ENCODE measurements at places on chromosomes 11 and 22.

- H3K27ac ChIP-seq, result no peak overlapping the region
- no peaks in the 10 kb centered on the region for H3K4me1 ChIP-seq
- peak; percentile 41 for DNase-seq
Observed at GRCh38 chr22:25081409-25081824, 118.2 kb upstream of the CRYBB3 start.

DNA sequence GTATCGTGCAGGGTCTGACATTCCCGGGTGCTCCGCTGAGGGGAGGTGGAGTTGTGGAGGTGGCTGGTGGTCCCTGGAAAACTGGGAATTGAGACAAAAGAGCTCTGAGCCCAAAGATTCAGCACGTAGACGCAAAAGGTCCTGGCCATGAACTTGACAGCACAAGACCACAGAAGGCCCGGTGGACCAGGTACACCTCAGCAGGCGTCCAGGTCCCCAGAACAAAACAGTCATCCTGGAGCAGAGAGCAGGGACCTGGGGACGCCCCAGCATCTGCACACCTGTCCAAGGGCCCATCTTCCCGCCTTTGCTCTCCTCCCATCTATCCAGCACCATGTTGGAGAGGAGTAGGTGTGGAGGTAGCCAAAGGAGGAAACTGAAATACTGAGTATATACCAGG is 13.8 kb upstream of the MB start:
- H3K27ac ChIP-seq, result no peak overlapping the region
- peaks cover 23% of the 10 kb centered on the region for H3K4me1 ChIP-seq
- no peak overlapping the region for H3K4me3 ChIP-seq
- no peak for DNase-seq
- no peaks in the 10 kb centered on the region for H3K27me3 ChIP-seq

- no peak for DNase-seq
- H3K4me1 ChIP-seq, result peaks cover 61% of the 10 kb centered on the region
- no peaks in the 10 kb centered on the region for H3K27me3 ChIP-seq
- H3K27ac ChIP-seq, result peak overlapping the region; percentile 99
- peak overlapping the region; percentile 98 for H3K4me3 ChIP-seq
- H3K36me3 ChIP-seq, result peaks cover 28% of the 10 kb centered on the region
Observed at GRCh38 chr11:61968758-61969390, 1.4 kb upstream of the FTH1 start.

DNA sequence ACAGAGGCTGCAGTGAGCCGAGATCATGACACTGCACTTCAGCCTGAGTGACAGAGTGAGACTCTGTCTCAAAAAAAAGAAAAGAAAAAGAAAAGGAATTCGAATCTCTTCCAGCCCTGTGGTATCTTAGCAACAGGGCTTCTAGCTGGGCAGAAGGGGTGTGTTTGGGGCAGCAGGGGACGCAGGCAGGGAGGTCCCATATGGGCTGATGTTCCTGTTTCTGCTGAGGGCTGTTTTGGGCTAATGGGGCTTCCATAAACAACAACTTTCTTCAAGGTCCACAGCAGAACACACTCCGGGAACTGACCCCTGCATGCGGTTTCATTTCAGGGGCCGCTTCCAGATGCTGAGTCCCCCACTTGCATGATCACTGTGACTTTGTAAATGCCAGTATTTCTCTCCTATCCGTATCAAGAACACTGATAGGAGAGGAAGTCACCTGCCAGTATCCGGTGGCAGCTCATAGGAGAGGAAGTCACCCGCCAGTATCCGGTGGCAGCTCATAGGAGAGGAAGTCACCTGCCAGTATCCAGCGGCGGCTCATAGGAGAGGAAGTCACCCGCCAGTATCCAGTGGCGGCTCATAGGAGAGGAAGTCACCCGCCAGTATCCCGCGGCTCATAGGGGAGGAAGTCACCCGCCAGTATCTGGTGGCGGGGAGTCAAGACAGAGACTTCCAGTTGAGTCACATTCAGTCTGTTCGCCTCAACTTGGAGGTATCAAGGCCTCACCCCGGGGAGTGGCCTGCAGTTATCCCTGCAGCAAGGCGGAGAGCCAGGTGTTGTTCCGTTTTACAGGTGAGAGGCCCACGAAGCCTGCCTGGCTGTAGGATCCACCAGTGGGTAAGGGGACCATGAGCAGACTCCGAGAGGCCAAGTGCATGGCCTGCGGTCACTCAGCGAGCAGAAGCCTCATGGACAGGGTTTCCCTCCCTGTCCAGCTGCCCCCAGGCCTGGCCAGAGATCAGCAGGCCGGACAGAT is 8.3 kb upstream of the FGF19 start:
- H3K4me3 ChIP-seq, result no peak overlapping the region
- DNase-seq, result no peak
- no peaks in the 10 kb centered on the region for H3K4me1 ChIP-seq
- no peak overlapping the region for H3K27ac ChIP-seq
- peaks cover 28% of the 10 kb centered on the region for H3K27me3 ChIP-seq

DNA sequence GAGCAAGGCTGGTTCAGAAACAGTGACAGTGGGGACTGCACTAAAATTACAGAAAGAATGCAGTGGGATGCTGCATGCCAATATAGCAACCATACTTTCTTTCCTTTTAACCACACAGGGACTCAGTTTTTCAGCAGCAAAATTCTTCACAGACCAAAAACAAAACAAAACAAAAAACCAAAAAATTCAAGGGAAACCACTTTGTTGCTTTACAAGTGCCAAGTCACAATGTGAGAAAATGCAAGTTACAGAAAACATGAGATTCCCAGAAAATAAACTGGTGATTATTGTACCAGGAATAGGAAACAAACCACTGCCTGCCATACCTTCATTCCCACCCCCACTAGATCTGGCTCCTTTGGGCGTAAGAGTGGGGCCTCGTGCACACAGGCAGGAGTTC is 52.6 kb downstream of the TENM4 start:
- H3K27ac ChIP-seq, result no peak overlapping the region
- no peak for DNase-seq
- no peaks in the 10 kb centered on the region for H3K4me1 ChIP-seq
- H3K27me3 ChIP-seq, result peaks cover 5% of the 10 kb centered on the region
- no peak overlapping the region for H3K4me3 ChIP-seq
- no peaks in the 10 kb centered on the region for H3K36me3 ChIP-seq

- H3K27ac ChIP-seq, result no peak overlapping the region
- H3K4me1 ChIP-seq, result 0 out of 2 replicates have a peak, but pooled peaks cover 5% of the 10 kb centered on the region
- H3K4me3 ChIP-seq, result no peak overlapping the region
- H3K36me3 ChIP-seq, result no peaks in the 10 kb centered on the region
- DNase-seq, result peak; percentile 36
Observed at GRCh38 chr11:102580185-102580951, 44.8 kb downstream of the MMP20 start.

DNA sequence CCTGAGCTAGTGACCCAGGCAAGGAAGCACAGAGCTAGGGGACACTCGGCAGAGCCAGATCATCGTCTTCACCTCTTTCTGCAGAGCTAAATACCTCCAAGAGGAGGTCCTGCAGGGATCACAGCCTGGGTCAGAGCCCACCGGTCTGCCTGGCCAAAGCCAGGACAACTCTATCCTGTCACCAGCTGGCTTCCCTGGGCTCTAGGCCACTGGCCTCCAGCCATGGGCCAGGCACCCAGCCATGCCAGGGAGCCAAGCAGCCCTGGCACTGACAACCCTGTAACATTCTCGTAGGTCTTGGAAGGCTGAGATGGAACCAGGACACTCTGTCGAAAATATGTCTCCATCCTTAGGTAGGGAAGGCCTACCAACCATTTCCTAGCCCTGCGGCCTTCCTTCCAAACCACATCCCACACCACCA is 270.1 kb downstream of the BUD13 start:
- H3K27ac ChIP-seq, result no peak overlapping the region
- DNase-seq, result no peak
- peaks cover 32% of the 10 kb centered on the region for H3K27me3 ChIP-seq
- H3K4me3 ChIP-seq, result no peak overlapping the region

DNA sequence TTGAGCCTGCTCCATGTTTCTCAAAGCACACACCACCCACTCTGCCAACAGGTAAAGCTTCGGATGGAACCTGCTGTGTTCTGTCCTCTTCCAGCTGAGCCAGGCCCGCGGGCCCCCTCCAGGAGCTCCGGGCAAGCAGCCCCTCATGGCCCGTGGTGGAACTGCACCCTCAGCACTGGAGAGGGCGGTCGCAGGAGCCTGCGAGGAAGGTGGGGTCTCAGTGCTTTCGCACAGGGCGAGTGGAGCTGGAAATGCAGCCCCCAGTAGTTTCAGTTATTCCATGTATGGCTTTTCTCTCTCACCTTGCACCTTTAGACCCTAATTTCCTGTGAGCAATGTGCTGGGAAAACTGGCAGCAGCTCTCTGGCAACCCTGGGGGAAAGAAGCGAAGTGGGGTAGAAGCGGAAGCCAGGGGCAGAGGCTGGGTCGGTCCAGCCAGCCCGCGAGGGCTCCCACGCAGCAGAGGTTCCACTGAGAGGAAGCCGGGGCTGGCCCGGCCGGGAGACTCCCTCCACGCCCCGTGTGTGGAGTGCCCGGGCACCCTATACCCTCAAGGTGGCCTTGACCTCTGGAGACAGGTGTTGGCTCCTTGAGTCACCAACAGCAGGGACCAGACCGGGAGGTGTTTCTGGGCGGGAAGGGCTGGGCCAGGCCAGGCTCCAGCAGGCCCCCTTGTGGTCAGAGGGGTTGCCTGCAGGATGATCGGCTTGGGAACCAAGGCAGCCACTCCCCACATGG is 119.9 kb upstream of the TMEM45B start:
- H3K4me1 ChIP-seq, result no peaks in the 10 kb centered on the region
- H3K27ac ChIP-seq, result no peak overlapping the region
- DNase-seq, result peak; percentile 53
- H3K27me3 ChIP-seq, result peaks cover 21% of the 10 kb centered on the region
- H3K36me3 ChIP-seq, result no peaks in the 10 kb centered on the region

DNA sequence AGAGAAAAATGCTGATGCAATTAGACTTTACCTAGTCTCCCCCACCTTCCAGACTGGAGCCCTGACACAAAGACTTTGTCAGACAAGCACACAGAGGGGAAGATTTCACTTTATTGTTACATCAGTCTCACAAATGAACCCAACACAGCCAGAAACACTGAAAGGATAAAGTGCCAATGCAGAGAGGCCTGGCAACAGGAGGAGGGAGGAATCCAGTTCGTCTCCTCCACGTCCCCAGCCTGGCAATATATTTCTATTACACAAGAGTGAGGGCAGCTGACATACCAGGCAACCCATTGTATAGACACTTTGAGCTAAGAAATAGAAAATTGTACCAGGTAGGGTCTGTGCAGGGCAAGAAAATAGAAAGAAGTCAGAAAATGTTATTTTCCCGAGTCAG is 16.2 kb upstream of the TMEM9B start:
- no peaks in the 10 kb centered on the region for H3K36me3 ChIP-seq
- no peaks in the 10 kb centered on the region for H3K27me3 ChIP-seq
- H3K27ac ChIP-seq, result no peak overlapping the region
- DNase-seq, result no peak

DNA sequence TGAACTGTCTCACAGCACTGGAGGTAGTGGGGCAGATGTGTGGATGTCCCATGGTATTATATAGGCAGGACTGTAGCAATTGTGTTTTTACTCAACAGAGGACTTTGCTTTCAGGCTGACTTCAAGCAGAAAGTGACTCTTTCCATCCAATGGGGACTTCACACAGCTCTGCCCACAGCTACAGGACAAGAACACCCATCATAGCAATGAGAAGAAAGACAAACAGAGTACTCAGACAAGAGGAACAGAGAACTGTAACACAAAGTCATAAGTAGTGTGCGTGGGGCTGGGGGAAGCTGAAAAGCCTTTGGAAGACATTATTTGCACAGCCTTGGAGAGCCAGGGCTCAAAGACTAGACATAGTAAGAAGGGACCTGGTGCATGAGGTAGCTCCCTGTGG is 70.3 kb downstream of the CCDC81 start:
- no peaks in the 10 kb centered on the region for H3K27me3 ChIP-seq
- peaks cover 14% of the 10 kb centered on the region for H3K4me1 ChIP-seq
- no peak for DNase-seq
- no peak overlapping the region for H3K4me3 ChIP-seq
- H3K27ac ChIP-seq, result no peak overlapping the region
- no peaks in the 10 kb centered on the region for H3K36me3 ChIP-seq

- H3K27ac ChIP-seq, result no peak overlapping the region
- H3K4me1 ChIP-seq, result no peaks in the 10 kb centered on the region
- no peak for DNase-seq
Observed at GRCh38 chr11:1834062-1834610, 654 bp upstream of the SYT8 start.

- H3K4me1 ChIP-seq, result peaks cover 12% of the 10 kb centered on the region
- H3K27me3 ChIP-seq, result no peaks in the 10 kb centered on the region
- 0 out of 2 replicates have a peak overlapping the region, but pooled peaks have one; percentile 9 for H3K27ac ChIP-seq
- H3K4me3 ChIP-seq, result no peak overlapping the region
- no peaks in the 10 kb centered on the region for H3K36me3 ChIP-seq
Observed at GRCh38 chr11:6387811-6388599, 2.3 kb upstream of the SMPD1 start.

DNA sequence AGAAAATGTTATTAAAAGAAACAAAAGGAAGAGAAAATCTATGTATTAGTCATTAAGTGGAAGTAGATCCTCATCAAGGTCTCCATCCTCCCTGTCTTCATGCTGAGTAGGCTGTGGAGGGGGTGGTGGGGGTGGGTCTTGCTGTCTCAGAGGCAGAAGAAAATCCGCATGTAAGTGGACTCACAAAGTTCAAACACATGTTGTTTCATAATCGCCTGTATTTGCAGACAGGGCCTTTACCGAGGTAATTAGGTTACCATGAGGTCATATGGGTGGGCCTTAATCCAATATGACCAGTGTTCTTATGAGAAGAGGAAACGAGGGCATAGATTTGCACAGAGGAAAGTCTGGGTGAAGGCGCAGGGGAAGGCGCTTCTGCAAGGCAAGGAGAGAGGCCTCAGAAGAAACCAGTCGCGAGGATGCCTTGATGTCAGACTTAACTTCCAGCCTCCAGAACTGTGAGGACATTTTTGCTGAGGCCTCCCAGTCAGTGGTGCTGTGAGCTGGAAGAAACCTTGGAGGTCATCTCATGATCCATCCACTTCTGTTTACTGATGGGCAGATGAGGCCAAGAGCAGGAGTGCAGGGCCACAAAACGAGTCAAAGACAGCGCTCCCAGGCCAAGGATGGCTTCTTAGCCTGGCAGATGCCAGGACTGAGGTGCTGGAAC is 49.3 kb upstream of the THY1 start:
- H3K36me3 ChIP-seq, result no peaks in the 10 kb centered on the region
- H3K27me3 ChIP-seq, result no peaks in the 10 kb centered on the region
- H3K27ac ChIP-seq, result no peak overlapping the region
- H3K4me1 ChIP-seq, result peaks cover 31% of the 10 kb centered on the region
- no peak overlapping the region for H3K4me3 ChIP-seq

GRCh38 chr11:16846305-16846704 is 107.9 kb downstream of the C11orf58 start:
- no peaks in the 10 kb centered on the region for H3K36me3 ChIP-seq
- no peaks in the 10 kb centered on the region for H3K4me1 ChIP-seq
- H3K27ac ChIP-seq, result no peak overlapping the region
- 0 out of 2 replicates have a peak, but pooled peaks cover 5% of the 10 kb centered on the region for H3K27me3 ChIP-seq

GRCh38 chr11:33412241-33412640 is 155.1 kb downstream of the HIPK3 start:
- peaks cover 26% of the 10 kb centered on the region for H3K4me1 ChIP-seq
- 0 out of 2 replicates have a peak overlapping the region, but pooled peaks have one; percentile 14 for H3K27ac ChIP-seq
- peak; percentile 36 for DNase-seq
- H3K27me3 ChIP-seq, result no peaks in the 10 kb centered on the region

- H3K27me3 ChIP-seq, result no peaks in the 10 kb centered on the region
- H3K36me3 ChIP-seq, result no peaks in the 10 kb centered on the region
- no peak overlapping the region for H3K4me3 ChIP-seq
- H3K27ac ChIP-seq, result no peak overlapping the region
Observed at GRCh38 chr22:29380032-29380781, 8.2 kb downstream of the AP1B1 start.

GRCh38 chr11:93952082-93952780 is 68.9 kb upstream of the HEPHL1 start:
- H3K4me1 ChIP-seq, result peaks cover 7% of the 10 kb centered on the region
- no peak overlapping the region for H3K27ac ChIP-seq
- H3K27me3 ChIP-seq, result peaks cover 68% of the 10 kb centered on the region

GRCh38 chr11:86748296-86748695 is 52.0 kb upstream of the PRSS23 start:
- H3K4me1 ChIP-seq, result peaks cover 63% of the 10 kb centered on the region
- peak overlapping the region; percentile 91 for H3K27ac ChIP-seq
- no peaks in the 10 kb centered on the region for H3K27me3 ChIP-seq
- no peaks in the 10 kb centered on the region for H3K36me3 ChIP-seq

Measured in GM23248 (cell line).